ENCODE measurements at places on chromosomes 2 and 18. TPM values are rescaled to one million over a fixed set of nuclear protein-coding genes. Genes with fewer than 3 reads are reported as not detected.
A peak's percentile ranks its signal among the peaks of the same experiment; 100 is the strongest.

DNA sequence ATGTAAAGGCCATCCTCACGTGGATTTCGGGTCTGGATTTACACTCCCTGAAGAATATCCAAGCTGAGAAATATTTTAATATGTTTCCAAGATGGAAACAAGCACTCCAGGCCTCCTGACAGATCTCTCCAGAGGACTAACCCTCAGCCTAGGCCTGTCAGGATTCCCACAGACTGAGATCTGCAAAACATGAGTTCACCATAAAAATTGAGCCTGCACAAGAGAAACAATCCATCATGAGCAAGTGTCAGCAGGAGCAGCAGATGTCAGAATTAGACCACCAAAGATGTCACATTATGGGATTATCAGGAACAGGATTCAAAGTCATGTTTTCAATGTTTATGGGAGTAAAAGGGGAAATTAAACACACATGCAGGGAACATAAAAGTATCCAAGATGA, 191.3 kb downstream of the TFCP2L1 start:
- no peak for DNase-seq

Gene MATN3
- not detected for total RNA-seq

GRCh38 chr2:106833256-106833655, 52.7 kb downstream of the ST6GAL2 start:
- DNase-seq: peak; percentile 74

DNA sequence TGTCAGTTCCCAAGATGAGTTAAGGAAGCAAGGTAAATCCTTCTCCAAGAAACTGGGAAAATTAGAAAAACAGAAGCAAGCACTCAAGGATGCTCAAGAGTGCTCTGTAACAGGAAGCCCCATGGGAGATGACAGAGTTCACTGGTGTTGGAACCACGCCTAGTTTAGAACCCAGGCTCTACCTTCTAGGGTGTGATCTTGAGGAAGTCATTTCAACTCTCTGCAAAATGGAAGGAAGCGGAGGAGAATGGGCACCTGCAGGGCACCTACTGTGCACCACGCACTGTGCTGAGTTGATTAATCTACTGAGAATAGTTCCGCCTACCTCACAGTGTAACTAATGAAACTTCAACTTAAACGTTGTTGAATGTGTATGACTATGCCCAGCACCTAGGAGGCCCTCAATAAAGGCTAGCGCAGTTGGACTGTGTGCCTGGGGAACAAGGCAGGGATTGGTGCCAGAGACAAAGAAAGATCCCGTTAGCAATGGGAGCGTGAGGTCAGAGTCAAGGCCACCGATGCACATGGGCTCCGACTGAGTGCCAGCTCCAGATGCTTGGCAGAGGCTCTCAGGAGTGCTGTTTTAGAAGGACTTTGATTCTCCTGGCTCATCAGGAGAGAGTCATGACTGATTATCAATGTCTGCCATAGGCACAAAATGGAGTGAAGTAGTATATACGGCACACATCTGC, 93.7 kb downstream of the MAPK4 start:
- no peak for DNase-seq

- DNase-seq: no peak
Measured at GRCh38 chr2:8432706-8433336, 249.0 kb upstream of the ID2 start.

Gene ECEL1
- not detected for total RNA-seq

GRCh38 chr2:99753505-99753904, 263.7 kb upstream of the REV1 start:
- DNase-seq: no peak

Gene CD207
- total RNA-seq: not detected

DNA sequence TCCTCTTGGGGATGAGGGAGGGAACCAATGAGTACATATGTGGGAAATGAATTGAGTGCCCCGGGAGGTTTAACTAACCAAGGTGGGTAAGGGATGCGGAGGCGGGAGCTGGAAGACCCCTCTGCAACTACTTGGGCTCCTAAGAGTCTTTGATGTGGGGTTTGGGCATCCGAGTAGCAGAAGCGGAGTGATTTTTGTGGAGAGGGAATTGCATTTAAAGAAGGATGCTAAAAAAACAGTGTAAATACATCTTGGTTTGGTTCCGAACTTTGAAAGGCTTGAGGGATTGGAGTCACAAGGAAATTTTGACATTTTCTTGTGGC, 215.7 kb downstream of the MCFD2 start:
- no peak for DNase-seq

GRCh38 chr2:236093134-236093533, 75.1 kb downstream of the GBX2 start:
- no peak for DNase-seq

- DNase-seq: no peak
Measured at GRCh38 chr2:44980751-44981713, 28.2 kb downstream of the SIX2 start.

Gene KLHL14
- total RNA-seq: 17.2 TPM

DNA sequence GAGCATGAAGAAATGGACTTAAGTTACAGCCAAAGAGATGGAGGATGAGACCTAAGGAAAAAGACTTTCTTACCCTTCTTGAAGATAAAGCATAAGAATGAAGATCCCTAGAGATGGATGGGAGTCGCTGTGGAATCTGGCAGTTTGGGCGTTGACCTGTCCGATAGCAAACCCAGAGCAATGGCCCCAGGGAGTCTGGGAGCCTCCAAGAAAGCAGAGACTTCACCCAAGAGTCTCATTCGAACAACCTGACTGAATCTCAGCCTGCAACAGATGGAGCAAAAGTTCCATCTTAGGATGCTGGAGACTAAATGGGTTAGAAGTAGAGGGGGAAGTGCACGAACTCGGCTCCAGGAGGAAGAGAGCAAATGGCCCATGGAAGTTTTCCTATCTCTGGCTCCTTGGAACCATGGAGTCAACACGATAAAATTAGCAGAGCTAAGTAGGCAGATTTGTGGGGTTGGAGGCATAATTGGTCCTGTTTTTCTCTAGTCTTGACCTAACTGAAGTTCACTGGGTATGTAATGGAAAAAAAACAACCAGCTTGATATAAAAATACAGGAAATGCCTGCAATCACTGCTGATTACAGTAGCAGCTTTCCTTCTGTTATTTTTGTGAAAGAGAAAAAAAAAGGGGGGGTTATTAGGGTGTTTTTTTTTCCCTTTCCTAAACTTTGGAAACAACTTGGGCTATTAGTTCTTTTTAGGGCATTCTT, 178.4 kb upstream of the EPAS1 start:
- DNase-seq: no peak

- DNase-seq: no peak
Measured at GRCh38 chr2:98868548-98869271, 67.3 kb downstream of the CRACDL start.

DNA sequence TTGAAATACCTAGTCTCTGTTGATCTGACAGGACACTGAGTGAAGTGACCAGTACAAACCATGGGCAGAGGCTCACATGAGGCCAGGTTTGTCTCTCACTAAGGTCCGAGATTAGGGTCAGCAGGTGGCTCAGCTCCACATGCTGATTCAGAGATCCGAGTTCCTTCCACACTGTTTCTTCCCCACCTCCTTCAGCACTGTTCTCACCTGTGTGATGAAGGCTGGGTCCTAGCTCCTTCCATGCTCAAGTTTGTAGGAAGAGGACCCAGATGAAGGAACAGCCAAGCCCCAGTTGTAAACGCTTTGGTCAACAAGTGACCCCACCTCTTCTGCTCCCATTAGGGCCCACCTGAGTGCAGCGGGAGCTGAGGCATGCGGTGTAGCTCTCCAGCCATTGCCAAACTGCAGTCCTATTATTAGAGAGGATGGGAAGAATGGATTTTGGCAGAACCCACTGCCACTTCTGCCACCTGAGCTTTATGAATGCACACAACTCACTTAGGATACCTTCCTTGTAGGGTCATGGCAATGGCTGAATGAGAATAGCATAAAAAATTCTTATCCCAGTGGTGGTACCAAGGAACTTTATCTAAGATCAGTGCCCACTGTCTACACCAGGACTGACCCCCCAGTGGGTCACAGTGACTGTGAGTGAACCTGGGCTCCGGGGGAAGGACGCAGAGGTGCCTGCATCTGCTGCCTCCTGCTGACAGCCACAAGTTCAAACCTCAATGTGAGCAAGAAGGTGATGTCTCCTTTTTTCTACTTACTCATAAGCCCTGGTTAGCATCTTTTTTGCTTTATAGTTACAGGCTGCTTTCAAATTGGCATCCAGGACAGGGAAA, 324.8 kb upstream of the HS6ST1 start:
- no peak for DNase-seq

Gene ACVR1C
- total RNA-seq: not detected

Gene PARD3B
- not detected for total RNA-seq

GRCh38 chr18:65651192-65651591, 99.6 kb upstream of the CDH7 start:
- DNase-seq: no peak

Gene LINC00305
- total RNA-seq: 5.1 TPM

Gene SERPINB3
- not detected for total RNA-seq

DNA sequence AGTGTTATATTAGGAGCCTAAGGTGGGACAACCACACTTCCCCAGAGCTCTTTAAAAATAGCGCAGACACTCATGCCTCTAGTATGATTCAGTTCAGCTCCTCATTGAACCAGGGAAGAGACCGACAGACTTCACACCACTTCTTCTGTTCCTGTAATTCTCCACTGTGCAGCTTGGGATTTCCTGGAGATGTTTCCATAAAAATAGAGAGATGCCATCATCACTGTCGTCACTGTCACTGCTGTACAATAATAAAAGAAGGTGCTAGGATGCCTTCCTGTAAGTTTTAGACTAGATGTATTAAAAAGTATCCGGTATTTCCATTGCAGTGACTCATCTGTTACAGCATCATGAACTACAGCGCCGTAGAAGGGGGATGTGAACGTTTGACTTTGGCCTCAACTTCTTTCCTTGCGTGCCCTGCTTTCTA, 110.9 kb downstream of the FAM210A start:
- peak; percentile 74 for DNase-seq

DNA sequence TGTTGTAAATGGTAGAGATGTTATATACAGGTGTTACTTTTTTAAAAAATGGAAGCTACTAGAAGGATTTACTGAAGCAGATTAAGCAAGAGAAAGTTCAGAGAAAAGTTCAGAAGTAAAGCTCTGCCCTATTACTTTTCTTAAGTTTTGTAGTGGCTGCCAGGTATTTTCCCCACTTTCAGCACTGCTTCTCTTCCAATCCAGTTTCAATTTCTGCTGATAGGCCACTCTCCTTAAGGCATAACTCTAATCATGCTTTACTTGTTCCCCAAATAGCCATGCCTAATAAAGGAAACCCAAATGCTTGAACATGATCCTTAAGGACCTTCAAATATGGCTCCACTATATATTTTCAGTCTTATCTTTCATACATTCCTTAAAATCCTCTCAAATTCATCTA, 880.8 kb upstream of the CDH2 start:
- DNase-seq: no peak

DNA sequence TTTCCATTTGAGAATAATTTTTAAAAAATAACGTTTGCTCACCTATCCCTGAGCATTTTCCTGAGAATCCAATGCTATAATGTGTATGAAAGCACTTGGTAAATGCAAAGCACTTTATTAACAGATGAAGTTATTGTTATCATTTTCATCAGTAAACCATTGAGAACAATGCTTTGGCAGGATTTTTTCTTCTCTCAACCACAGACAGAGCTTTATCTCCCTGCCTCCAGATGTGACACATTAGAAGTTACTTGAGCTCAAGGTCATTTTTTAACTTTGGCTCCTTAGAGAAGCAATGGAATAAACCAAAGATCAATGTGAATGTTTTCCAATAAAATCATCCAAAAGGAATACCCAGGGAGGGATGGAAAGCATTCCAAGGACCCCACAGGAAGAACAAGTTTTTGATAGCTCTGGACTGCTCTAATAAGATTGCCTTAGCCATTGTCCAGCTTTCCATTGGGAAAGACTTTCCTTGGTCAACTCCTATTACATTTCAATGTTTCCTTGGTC, 118.9 kb upstream of the NT5C1B start:
- DNase-seq: no peak

Gene OSR1
- not detected for total RNA-seq

- DNase-seq: peak; percentile 28
Measured at GRCh38 chr2:16273111-16273510, 332.8 kb downstream of the MYCN start.

GRCh38 chr2:157479081-157480027, 35.5 kb upstream of the CYTIP start:
- no peak for DNase-seq

Gene UCN
- total RNA-seq: 2.5 TPM

DNA sequence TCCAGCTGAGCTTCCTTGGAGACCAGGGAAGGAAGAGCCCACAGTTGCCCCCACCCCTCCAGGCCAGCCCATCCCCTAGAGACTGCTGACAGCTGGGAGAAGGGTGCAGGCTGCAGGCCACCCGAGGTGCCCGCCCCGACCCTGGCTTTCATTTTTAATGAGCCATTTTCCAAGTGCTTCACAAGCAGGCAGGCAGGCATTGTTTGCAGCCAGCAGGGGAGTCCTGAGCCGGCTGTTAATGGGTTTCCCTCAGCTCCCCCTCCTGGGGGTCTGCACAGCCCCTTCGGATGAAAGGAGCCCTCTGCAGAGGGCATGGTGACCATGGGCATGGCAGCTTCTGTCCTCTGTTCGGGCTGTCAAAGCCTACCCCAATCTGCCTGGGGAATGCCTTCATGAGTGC, 94.5 kb downstream of the ZBTB7C start:
- no peak for DNase-seq

- DNase-seq: peak; percentile 59
Measured at GRCh38 chr2:239910851-239911640, 114.1 kb downstream of the NDUFA10 start.

Gene CNGA3
- total RNA-seq: 0.07 TPM

DNA sequence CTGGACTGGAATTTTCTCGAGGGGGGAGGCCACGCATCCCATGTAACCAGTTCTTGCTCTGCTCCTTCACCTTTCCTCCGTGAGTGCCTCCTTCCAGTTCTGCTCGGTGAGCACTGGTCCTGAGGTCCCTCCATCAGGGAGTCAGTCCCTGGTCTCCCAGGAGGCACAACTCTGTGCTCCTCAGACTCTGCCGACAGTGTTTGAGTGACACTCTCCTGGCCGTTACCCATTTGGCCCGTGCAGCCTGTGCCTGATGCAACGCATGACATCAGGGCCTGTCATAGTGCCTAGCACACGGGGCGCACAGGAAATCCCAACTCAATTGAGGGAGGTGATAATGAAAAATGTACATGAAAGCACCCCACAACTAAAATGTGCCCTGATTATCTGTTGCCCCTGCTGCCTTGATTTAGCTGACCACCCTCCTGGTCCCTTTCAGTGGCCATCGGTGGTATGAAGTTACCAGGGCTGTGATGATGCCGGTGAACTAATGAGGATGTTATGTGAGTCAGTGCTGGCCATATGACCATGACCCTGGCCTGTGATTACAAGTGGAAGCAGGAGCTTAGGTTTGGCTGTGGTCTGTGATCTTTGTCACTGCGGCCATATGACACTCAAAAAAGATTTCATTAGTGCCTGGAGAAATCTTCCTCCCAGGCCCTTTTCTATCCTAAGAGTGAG, 144.6 kb downstream of the TDRD15 start:
- no peak for DNase-seq

DNA sequence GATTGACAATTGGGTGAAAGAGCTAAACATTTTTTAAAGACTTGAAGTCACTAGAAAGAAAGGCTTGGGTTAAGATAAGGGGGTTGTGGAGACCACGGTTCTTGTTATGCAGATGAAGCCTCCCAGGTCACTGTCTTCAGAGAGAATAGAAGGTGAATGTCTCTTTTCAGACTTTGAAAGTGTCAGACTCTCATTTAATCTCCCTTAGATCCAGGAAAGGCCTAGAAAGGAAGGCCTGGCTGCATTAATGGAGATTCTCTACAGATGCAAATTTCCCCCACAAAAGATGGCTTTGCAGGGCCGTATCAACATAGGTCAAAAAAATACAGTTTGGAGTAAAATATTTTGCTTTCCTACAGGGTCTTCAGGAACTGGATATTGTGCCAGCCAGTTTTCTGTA, 193.9 kb downstream of the RTP5 start:
- DNase-seq: no peak
